ENCODE measurements at places on chromosomes 5 and 9.

DNA sequence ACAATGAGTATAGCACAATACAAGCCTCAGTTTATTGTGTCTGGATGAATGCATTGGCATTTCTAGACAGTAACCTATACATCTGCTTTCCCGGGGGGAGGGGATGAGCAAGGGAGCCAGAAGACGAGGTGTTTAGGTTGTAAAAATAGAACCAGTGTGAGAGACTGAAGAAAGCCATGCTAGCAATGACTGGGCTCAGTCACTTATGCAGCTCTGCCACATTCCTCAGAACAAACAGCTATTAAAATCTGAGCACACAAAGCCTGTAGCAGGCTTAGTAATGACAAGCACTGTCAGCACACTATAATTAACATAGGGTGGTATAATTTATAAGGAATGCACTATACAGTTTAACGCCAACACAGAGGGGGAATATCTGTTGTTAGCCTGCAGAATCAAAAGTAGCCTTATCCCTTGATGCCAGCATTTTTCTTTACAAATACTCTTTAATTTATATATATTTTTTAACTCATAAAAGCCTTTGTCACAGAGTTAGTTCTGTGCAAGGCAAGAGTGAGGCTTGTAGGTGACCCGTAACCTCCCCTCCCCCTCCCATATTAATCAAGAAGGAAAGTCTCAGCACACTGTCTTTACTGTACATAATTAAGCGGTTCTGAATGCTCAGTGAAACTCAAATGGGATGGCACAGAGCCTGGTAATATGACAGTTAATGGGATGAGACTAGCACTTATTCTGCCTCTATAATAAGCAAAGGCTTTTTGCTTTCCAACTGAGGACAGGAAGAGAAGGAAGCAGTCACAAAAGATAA lies 295.4 kb downstream of the CSNK1G3 start:
- peak; percentile 34 for DNase-seq

DNA sequence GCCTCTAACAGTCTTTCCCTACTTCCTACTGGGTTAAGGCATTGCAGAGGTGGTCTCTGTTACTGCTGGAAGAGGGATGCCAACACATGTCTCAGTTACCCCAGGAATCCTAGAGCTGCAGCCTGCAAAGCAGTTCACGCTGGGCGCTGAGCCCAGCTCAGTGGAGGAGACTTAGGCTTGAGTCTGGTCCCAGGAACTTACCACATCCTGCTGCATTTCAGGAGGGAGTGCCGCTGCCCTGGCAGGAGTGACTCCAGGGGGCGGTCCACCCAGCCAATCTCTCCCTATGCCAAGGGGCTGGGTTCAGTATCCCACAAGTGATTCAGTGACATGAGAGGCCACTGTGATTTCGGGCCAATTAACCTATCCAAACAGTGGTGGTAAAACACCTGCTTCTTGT lies 7.6 kb downstream of the TTC16 start:
- peak; percentile 62 for DNase-seq

GRCh38 chr5:50595199-50595598 lies 71.2 kb upstream of the PARP8 start:
- DNase-seq = peak; percentile 27

DNA sequence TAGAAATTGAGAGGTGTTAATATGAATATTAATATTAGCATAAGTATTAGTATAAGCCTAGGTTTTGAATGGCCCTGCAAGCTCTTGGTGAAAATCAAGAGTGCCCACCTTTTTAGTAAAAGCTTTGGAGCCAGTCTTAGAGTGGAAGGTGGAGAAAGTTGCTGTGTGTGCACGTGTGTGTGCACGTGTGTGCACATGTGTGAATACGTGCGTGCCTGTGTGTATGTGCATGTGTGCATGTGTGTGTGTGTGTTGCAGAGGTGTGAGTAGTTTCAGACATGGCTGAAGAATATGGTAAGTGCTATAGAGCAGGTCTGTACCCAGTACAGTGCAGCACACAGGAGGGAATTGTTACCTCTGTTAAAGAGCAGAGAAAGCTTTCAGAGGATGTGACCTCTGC lies 74.3 kb downstream of the BOD1 start:
- no peak for DNase-seq

GRCh38 chr5:150589862-150590601 lies 50.4 kb upstream of the SYNPO start:
- no peak for DNase-seq

DNA sequence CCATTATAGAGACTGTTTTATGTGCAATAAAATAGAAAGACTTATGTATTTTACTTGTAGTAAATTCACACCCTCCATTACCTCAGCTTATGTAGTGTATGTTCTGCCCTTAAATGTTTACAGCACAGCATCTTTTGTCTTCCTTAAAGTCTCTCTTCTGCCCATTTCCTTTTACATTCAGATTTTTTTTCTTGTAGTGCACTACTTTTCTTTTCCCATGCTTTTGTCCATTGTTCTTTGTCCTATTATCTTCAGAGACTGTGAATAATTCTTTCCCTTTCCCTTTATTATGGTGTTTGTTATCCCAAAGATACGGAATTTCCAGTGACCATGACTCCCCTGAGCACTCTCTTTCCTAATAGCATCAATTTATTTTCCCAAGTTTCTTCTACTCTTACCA lies 66.1 kb upstream of the TYRP1 start:
- DNase-seq = no peak

DNA sequence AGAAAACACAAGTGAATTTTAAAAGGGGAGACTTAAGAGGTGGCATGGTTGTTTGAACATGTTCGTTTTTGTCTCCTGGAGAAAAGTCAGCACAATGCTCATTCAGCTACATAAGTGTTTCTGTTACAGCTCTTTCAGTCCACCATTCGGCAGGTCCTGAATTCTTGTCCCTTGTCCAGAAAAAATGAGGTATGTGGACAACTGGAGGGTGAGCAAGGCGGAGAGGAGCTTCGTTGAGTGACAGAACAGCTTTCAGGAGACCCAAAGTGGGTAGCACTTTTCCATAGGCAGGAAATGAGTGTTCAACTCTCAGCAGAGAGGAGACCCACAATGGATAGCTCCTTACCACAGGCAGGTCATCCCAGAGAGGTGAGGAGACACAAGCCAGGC lies 4.9 kb downstream of the PDCD1LG2 start:
- no peak for DNase-seq

DNA sequence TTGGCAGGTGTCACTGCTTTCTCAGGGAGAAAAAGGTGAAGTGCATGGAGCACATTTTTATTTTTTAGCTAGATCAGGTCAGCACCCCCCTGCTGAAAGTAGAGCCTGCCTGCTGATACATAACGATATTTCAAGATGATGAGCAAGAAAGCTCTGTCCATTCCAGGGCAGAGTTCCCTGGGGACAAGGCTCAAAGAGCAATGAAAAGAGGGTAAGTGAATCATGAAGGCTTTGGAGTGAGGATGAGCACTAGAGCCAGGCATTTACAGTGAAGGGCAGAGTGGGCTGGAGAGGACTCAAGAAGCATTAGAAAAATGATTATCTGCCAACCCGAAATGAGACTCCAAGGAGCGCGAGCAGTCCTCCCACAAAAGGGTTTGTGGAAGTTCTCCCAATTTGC lies 345.7 kb downstream of the TLE4 start:
- DNase-seq = no peak

DNA sequence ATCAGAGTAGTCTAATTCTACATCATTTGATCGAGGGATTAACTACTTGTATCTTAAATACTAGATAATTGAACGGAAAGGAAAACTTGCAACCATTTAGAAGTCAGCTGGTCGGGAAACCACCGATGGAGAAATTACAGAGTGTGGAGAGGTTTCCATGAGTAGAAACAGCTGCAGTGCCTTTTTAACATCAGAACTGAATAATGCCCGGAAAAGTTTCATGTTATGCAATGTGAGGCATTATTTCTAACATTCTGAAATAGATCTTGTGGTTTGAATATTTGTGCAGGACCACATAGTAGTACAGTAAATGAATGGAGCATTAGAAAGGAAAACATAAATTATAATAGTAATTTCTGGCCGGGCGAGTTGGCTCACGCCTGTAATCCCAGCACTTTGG lies 88.1 kb upstream of the RNF180 start:
- DNase-seq = no peak

GRCh38 chr9:74528207-74528606 lies 31.1 kb downstream of the RORB start:
- DNase-seq = no peak

DNA sequence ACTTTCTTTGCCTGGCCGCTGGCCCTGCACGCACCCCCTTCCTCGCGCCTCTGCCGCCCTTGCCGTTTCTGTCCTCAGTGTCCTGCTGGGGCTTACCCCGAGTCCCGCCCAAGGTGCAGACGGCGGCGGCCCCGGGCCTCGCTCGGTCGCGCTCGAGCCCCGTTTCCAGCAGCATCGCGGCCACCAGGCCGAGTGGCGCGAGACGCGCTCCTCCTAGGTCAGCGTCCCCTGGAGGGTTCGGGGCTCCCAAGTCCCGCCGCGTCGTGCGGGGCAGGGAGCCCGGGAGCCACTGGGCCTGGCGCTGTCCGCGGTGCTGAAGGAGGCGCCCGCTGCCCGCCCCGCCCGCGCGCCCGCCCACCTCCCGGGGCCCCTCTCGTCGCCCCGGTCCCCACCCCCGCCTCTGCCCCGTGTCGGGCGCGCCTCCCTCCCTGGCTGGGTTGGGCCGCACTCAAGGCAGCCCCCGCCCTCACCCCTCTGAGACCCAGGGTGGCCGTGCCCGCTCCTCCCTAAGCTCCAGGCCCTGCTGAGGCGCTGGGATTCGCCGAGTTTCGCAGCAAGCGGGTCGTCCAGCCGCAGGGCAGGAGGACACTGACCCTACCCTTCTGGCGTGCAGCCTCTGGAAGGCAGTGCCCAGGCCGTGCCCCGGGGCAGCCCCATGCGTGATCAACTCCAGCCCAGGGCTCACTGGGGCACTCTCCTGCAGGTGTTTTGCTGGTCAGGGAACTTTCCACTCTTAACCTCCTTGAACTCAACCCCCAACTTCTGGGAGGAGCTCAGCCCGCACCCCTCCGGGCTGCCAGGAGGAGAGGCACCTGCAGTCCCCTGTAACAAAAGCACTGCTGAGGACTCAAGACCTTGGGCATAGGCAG lies at the start of gene LHX3:
LHX3 (minus strand) TSS at position 291 of the 869 bp plus-strand sequence; CDS start at position 175, 116 bp downstream.
- DNase-seq = no peak

DNA sequence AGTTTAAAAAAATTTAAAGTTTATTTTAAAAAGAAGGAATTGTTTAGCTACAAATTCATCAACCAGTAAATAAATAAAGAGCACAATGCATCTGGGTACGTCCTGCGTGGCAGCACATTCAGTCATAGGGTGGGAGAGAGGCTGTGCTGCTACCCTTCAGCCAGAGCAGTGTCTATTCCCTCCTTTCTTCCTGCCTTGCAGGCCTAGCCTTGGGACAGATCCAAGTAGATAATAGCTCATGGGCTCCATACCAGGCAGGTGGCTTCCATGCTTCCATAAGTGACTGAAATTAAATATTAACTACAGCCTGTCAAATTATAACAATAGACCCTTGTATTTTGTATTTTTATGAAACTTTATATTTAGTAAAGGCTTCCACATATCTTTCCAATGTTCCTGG lies 408.3 kb upstream of the RGMB start:
- DNase-seq = no peak

GRCh38 chr5:76303921-76304320 lies 99.2 kb upstream of the IQGAP2 start:
- DNase-seq = no peak

- no peak for DNase-seq
Observed at GRCh38 chr9:134868751-134869553, 11.7 kb upstream of the FCN2 start.

GRCh38 chr5:169352901-169353300 lies 52.0 kb upstream of the SLIT3 start:
- DNase-seq = no peak

GRCh38 chr9:91160599-91161464 lies 200.9 kb downstream of the AUH start:
- no peak for DNase-seq

- DNase-seq = no peak
Observed at GRCh38 chr5:76384705-76385104, 18.4 kb upstream of the IQGAP2 start.

GRCh38 chr9:91103931-91104330 lies 257.8 kb downstream of the AUH start:
- no peak for DNase-seq

- no peak for DNase-seq
Observed at GRCh38 chr5:169190849-169191248, 110.1 kb downstream of the SLIT3 start.

DNA sequence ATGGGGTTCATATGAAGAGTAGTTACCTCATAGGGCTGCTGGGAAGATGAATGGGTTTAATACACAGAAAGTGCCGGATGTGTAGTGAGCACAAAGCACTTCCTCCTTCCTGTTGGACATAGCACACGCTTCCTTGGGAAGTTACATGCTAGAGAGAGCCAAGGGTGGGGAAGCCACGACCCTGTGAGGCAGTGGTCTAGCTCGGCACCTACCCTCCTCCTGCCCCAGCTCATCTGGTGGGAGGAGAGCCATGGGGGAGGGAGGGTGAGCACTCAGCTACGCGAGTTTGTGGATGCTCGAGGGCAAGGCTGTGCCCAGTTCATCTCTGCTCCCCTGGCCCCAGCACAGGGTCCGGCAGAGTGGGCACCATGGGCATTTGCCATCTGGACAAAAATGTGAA lies 43.6 kb upstream of the NEK6 start:
- DNase-seq = no peak

DNA sequence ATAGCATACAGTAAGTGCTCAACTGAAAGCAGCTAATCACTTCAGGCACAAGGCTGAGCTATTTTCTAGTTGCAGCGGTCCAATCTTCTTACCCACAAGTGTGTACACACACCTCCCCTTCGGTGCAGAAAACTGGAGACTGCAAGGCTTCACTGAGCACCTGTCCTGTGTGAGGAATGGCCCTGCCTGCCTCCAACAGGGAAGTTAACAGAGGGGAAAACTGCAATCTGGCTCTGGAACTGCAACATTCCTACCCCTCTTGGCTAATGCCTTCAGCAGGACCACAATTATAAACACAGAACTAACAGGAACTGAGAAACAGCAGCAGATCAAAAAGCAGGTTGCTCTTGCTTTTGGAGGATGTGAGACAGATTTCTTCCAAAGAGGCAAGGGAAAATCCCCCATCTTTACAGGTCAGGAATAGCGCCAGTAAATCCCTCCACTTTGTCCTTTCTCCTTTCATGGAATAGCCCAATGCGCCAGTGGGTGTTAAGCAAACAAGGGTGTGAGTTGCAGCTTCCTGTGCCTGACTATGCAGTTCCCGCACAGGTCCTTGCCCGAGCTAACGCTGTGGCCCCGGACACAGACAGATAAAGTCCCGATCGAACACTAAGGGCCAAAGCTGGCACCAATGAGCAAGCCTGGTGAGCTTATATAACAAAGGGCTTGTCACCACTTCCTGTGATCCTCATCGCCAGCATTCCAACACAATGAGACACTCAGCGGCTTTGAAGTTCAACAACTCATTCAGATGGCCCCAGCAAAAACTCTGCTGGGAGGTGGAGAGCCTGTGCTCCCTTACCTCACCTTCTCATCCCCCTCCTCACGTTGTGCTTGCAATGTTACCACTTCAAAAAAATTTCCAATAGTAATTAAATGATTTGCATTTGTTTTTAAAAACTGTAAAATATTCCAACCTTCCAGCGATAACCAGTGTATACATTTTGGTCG lies 21.5 kb downstream of the SHB start:
- DNase-seq = peak; percentile 85

GRCh38 chr5:54457094-54457862 lies 1.8 kb downstream of the HSPB3 start:
- peak; percentile 51 for DNase-seq

- DNase-seq = no peak
Observed at GRCh38 chr5:27315363-27316270, 277.2 kb upstream of the CDH9 start.

Measured in GM04503 (cell line).